Bronchial smooth muscle cell (primary cell): ENCODE measurements at places on chromosomes 2 and 18. TPM values are rescaled to one million over a fixed set of nuclear protein-coding genes. Genes with fewer than 3 reads are reported as not detected.

VIT gene
- total RNA-seq, result 1.3 and 10.0 TPM in 2 replicates

ELOA2 gene
- total RNA-seq, result under 0.01 TPM in 1 of 2 replicates, not detected in the other

PREB gene
- total RNA-seq, result 40.7 TPM in 2 replicates

HOXD9 gene
- not detected in 2 replicates for total RNA-seq

RBM43 gene
- 7.7 and 11.0 TPM in 2 replicates for total RNA-seq

DSC3 gene
- under 0.01 and 0.09 TPM in 2 replicates for total RNA-seq

FBXO41 gene
- total RNA-seq, result 0.60 and 0.95 TPM in 2 replicates

CHST9 gene
- not detected in 2 replicates for total RNA-seq

ANKAR gene
- total RNA-seq, result 9.2 and 9.5 TPM in 2 replicates

CASP10 gene
- total RNA-seq, result 4.7 and 4.8 TPM in 2 replicates

NXPH2 gene
- not detected in 2 replicates for total RNA-seq

HNMT gene
- total RNA-seq, result 1.5 and 10.9 TPM in 2 replicates

LYPD1 gene
- 0.26 and 1.7 TPM in 2 replicates for total RNA-seq

CHRND gene
- not detected in 2 replicates for total RNA-seq

UGT1A5 gene
- total RNA-seq, result not detected in 2 replicates

SLC5A7 gene
- total RNA-seq, result not detected in 2 replicates

SPDYA gene
- 0.86 and 1.3 TPM in 2 replicates for total RNA-seq

LBX2 gene
- 3.8 and 6.4 TPM in 2 replicates for total RNA-seq

DNAJB2 gene
- 53.9 and 109 TPM in 2 replicates for total RNA-seq

RNF125 gene
- 1.0 and 2.5 TPM in 2 replicates for total RNA-seq

SLC9A4 gene
- total RNA-seq, result not detected in 2 replicates

CRYBA2 gene
- total RNA-seq, result not detected in 2 replicates

SAG gene
- total RNA-seq, result under 0.01 TPM in 1 of 2 replicates, not detected in the other

MPV17 gene
- 73.6 and 79.1 TPM in 2 replicates for total RNA-seq

CD8B2 gene
- not detected in 2 replicates for total RNA-seq

NPPC gene
- total RNA-seq, result 0.16 TPM in 1 of 2 replicates, not detected in the other

SMYD1 gene
- not detected in 2 replicates for total RNA-seq

SGPP2 gene
- under 0.01 TPM in 1 of 2 replicates, not detected in the other for total RNA-seq

CABYR gene
- 4.7 and 5.0 TPM in 2 replicates for total RNA-seq

GRB14 gene
- total RNA-seq, result 0.17 and 4.1 TPM in 2 replicates

RGPD4 gene
- not detected in 2 replicates for total RNA-seq

DOCK10 gene
- total RNA-seq, result 15.1 and 29.5 TPM in 2 replicates

MALL gene
- 13.4 and 45.7 TPM in 2 replicates for total RNA-seq

SFXN5 gene
- 9.6 and 10.0 TPM in 2 replicates for total RNA-seq

TRIM43 gene
- total RNA-seq, result not detected in 2 replicates

ALPG gene
- total RNA-seq, result not detected in 2 replicates

RAB6C gene
- total RNA-seq, result not detected in 2 replicates

LDLRAD4 gene
- 0.16 TPM in 1 of 2 replicates, not detected in the other for total RNA-seq
